CD4-positive, alpha-beta T cell treated with Interleukin-4 for 4 hours (primary cell): ENCODE measurements at places on chromosomes 16 and 17.

GRCh38 chr16:6863135-6863534, 469.5 kb upstream of the RBFOX1 start:
- no peak for DNase-seq

DNA sequence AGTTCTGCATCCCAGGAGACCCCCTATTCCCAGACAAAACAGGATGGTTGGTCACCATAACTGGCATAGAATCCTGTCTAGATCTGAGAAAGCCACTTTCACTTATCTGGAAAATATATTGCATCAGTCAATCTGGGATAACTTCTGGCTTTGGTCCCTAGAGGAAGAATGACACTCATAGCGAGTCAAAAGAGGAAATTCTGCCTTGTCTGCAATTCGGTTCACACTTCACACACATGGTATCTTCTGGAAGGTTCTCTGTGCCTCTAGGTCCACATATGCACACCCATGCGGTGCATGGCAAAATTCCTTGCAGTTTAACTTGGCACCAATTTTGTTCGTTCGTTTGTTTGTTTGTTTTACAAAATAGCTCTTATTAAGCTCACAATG, 49.2 kb upstream of the WSCD1 start:
- DNase-seq = no peak

GRCh38 chr16:75952124-75952523, 225.8 kb upstream of the CPHXL start:
- DNase-seq = no peak

GRCh38 chr17:4276514-4276913, 12.7 kb upstream of the ANKFY1 start:
- no peak for DNase-seq

DNA sequence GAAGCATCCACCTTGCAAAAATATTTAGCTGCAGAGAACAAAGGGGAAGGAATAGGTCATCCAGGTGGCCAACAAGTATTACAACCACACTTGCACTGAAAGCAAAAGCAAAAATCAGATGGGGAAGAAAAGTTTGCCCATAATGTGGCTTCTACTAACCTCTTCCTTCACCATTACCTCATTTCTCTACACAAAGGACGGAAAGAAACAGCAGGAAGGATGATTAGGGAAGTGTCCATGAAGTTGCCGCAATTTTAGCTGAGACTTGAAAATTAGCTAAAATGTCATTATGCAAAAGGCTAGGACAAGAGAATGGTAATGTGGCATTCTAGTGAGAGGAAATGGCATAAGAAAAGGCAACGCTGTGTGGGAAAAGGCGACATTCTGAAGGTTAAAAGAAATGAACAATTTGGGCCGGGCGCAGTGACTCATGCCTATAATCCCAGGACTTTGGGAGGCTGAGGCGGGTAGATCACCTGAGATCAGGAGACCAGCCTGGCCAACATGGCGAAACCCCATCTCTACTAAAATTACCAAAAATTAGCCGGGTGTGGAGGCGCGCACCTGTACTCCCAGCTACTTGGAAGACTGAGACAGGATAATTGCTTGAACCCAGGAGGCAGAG, 13.7 kb downstream of the KANSL1 start:
- peak; percentile 32 for DNase-seq

GRCh38 chr16:49750341-49751000, 105.4 kb downstream of the ZNF423 start:
- no peak for DNase-seq

GRCh38 chr16:25052151-25052511, 37.0 kb upstream of the ARHGAP17 start:
- no peak for DNase-seq

GRCh38 chr17:79791735-79792161, 5.1 kb downstream of the CBX8 start:
- no peak for DNase-seq

GRCh38 chr17:2990396-2990795, 73.0 kb downstream of the OR1D5 start:
- DNase-seq = no peak

- DNase-seq = no peak
These were observed 42.8 kb downstream of the METRNL start for GRCh38 chr17:83121921-83122820.

DNA sequence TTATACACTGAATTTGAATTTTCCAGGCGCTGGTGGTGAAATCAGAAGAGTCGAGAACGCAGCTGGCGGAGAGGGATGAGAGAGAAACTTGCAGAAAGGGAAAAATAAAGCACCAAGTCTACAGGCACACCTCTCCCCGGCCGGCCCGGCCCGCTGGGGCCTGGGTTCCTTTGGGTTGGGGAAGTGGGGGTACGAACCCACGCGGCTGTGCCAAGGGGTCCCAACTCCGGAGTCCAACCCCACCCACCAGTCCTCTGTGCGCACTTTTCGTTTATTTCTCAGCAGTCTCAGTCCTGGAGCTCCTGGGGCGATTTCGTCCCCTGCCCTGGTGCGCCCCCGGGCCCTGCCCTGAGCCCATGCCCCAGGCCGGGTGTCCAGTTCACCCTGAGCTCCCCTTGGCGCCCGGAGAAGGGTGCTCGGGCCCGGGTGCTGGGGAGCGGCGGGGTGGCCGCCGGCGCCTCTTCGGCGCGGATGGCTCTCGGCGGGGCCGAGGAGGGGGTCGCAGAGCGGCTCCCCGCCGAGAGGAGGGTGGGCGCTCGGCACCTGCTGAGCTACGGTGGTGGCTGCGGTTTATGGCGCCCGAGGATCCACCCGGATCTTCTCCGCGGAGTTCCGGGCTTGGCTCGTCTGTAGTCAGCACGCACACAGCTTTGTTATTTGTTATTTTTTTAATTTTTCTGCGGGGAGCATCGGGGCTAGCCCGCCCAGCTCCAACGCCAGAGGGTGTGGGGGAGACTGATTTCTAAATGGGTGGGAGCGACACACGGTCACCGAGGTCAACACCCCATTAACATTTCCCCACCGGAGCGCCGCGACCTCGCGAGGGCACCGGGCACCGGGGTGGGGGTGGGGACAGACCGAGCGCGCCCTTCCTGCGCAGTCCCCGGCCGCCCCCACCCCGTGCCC, 15.7 kb upstream of the CBX8 start:
- DNase-seq = no peak

DNA sequence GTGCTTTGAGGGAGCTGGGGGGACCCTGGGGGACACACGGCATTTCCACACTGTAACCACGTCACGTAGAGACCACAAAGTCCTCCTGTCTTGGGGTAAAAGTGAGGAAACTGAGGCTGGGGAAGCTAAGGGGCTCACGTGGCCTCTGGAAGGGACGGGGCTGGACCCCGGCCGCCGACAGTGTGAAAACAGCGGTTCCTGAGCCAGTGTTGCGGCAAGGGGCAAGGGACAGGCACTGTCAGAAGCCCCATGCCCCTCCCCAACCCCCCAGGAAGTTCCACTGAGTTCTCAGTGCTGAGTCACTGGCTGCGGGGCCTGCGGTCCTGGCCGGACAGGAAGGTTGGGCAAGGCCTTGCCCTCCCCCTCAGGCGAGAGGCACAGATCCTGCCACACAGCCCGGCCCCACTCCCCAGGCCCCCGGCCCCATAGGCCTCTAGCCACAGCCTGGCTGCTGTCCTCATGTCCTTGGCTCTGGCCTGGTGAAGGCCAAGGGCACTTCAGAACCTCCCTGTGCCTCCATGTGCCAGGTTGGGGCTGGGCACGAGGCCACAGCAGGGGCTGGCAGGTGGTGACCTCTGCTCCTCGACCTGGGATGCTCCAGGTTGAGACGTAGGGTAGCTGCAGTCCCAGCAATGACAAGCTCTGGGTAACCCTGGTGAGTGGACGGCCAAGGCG, 5.0 kb upstream of the CCDC57 start:
- DNase-seq = no peak

DNA sequence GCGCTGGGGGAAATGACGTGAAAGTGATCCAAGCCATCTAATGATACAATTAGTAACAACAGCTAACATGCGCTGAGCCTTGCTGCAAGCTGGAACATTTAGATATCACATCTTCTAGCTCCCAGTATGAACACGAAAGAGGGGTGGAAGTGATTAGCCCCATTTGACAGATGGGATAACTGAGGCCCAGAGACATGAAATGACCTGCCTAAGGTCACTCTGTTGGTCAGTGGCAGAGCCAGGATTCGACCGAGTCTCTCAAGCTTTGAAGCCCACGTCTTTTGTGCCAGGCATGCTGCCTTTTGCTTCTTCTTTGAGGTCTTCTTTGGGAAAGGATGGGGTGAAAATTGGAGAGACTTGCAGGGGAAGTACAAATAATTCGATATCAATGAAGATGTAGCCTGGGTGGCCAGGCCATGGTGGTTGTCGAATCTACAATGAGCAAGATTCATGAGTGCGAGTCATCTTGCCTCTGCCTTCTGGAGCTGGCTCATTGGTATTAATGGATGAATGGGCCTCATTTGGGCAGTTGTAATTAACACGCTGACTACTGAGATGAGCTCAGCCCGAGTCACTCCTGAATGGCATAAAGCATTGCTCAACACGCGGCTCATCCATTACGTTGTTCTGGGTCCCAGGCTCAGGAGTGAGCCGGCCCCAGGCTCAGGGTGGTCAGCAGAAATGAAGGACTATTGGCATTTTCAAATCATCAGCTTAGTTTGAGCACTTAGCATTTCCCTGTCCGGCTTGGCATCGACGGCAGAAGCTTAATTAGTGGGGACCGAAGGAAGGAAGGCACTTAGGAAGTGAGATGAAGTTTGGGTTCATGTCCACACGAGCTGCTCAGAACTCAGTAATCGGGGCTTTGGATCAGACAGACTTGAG, 28.0 kb upstream of the GPRC5B start:
- DNase-seq = no peak

DNA sequence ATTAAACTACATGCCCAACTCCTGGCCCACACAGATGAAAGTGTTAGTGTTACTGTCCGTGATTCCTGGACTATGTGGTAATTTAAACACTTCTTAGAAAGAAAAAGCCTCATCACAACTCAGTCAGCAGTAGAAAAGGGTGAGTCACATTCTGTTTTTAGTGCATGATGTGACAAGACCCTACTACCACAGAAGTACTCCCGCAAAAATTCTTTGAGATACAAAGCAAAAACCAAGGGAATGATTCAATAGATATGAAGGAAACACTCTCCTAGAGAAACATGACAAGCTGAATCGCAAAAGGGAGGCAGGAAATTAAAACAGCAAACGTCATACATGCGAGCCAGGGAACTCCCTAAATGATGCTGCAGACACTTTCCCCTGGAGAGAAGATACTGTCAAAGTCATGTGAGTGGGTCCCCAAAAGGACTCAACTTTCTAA, 14.4 kb downstream of the SNN start:
- no peak for DNase-seq

DNA sequence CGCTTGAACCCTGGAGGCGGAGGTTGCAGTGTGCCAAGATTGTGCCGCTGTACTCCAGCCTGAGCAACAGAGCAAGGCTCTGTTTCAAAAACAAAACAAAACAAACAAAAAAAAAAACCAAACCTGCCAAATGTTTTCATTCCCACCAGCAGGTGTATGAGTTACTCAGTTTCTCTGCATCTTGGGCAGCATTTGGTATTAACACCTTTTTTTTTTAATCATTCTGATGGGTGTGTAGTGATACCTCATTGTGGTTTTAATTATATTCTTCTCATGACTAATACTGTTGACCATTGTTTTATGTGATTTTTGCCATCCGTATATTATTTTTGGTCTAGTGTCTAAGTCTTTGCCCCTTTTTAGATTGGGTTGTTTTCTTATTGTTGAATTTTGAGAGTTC, 15.3 kb downstream of the NFATC3 start:
- peak; percentile 39 for DNase-seq

- DNase-seq = no peak
These were observed 10.8 kb upstream of the GCSH start for GRCh38 chr16:81106826-81107503.

- DNase-seq = no peak
These were observed 10.2 kb downstream of the KATNB1 start for GRCh38 chr16:57745768-57746167.

- DNase-seq = no peak
These were observed 14.2 kb downstream of the KIF1C start for GRCh38 chr17:5011928-5012327.

DNA sequence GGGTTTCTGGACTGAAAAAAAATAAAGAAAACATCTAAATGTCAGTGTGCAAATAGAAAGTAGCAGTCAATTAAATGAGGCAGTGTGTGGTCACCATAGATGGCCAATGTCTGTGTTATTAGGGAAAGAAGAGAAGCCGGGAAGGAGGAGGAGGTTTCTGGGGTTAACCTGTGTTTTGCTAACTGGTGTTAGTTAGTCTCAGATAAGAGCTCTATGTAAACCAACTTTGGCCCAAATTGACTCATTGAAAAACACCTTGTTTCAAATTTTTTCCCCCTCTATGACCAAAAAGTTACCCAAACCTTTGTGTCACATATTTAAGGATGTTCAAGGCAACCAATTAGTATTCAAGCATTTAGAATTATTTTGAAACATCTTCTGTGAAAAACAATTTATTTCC, 530.9 kb downstream of the MAF start:
- DNase-seq = no peak

DNA sequence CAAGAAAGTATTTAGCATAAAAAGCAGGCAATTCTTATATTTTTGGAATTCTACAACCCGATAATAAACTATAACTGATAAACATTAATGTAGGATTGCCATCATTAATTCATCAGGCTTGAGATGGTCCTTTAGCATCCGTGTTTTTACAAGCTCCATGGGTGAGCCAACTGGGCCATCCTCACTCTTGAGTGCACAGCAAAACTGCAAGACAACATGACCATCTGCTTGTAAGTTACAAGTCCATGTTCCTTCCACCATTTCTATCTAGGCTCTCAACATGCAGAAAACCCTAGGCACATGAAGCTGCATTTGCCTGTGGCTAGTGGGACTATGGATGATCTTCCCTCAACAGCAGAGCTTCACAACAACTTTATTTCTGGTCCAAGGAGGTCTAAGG, 40.1 kb downstream of the ADAMTS18 start:
- no peak for DNase-seq

- DNase-seq = peak; percentile 6
These were observed 47.1 kb downstream of the SRCIN1 start for GRCh38 chr17:38558728-38559050.

- DNase-seq = no peak
These were observed 37.1 kb downstream of the TNFRSF13B start for GRCh38 chr17:16934836-16935235.
